Tibial nerve (tissue), 4 donors: ENCODE measurements at places on chromosomes 4 and X.

DNA sequence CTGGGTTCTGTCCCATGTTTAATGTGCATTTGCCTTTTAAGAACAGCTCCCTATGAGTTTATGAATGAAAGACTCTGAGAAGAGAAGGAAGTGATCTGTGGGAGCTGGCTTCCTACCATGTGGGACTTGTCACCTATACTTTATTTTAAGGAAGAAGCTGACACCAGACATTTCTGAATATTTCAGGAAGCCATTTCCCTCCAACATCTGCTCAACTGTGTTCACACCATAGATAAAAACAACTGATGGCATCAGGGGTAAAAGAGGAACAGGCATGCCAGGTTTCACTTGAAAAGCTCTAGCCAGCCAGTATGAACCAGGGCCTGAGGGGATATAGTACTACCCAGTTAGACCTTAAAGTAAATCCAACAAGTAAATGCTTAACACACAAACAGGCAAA is 116.0 kb downstream of the COL4A6 start:
- no peak for DNase-seq

DNA sequence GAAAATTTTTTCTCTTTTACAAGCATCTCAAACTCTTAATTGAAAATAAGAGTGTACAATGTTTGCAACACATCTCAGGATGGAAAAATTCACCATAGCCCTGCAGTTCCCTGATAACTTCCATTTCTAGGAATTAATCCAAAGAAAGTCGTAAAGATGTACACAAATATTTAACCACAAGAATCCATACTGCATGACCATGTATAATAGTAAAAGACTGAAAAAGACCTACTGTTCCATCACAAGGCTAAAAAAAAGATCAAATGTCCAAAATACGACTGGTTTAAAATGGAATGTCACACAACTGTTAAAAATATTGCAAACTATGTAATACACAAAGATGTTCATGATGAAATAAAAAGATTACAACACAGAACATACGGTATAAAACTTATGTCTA is 32.1 kb downstream of the HUWE1 start:
- no peak for DNase-seq

GRCh38 chr4:5824635-5825034 is 68.3 kb downstream of the CRMP1 start:
- DNase-seq = no peak

DNA sequence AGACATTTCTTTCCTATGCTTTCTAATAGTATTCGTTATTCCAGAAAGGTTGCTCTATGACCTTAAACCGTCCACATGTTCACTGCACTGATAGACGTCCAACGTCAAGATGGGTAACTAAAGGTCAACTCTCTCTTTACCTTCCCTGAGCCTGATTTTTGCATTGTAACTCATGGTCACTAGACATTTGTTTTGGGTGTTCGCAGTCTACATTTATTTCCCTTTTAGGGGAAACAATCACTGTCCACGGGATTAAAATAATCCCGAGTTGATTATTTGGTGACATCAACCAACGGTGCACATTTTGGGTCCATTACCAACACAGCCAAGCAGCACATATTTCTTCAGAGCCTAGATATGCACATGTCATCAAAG is 540 bp upstream of the HADH start:
- DNase-seq = no peak

DNA sequence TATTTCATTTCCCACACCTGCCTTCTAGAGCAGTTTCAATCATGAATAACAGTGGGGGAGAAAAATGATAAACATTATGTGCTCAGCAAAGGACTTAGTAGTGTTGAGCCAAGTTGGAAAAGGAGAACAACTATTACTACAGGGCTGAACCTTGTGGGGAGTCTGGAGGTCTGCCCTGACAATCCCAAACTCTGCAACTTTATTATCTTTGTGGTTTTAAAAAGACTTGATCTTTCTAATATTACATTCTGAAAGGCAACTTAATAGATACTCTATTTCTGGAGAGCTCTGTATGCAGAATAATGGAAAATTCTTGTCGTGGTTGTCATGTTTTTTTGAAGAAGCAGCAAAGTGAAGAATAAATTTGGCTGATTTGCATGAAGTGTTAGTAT is 116.1 kb downstream of the SPCS3 start:
- DNase-seq = no peak

DNA sequence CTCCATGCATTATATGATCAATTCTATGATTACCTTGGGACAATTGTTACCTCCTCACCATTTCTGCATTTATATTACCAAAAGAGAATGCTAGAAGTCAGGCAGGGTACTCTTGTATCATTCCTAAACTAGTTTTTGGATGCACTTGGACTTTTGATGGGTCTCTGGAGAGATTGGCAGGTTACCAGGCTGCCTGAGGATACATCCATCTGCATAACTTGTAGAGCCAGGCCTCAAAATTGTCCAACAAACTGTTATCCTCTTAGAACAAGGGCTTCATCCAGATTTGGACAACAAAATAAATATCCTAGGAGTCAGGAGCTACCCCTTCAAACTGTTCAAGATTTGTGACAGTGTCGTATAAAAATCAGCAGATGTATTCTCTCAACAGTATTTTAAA is 326.1 kb downstream of the IL15 start:
- no peak for DNase-seq

DNA sequence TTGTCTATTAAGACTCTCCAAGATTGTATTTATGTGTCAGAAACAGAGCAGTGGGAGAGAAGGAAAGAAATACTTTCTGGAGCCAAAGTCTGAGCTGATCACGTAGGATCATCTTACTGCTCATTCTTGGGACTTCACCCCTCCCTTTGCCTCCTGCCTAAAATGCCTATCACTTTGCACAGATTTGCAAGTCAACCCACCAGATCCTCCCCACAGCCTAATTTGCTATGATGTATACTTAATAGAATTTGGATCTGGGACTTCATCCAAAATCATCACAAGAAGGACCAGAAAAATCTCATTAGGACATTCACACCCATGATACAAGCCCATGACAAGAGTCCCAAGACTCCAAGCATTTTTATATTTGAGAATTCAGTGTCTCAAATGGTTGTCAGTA is 290.2 kb downstream of the FBXW7 start:
- DNase-seq = no peak

DNA sequence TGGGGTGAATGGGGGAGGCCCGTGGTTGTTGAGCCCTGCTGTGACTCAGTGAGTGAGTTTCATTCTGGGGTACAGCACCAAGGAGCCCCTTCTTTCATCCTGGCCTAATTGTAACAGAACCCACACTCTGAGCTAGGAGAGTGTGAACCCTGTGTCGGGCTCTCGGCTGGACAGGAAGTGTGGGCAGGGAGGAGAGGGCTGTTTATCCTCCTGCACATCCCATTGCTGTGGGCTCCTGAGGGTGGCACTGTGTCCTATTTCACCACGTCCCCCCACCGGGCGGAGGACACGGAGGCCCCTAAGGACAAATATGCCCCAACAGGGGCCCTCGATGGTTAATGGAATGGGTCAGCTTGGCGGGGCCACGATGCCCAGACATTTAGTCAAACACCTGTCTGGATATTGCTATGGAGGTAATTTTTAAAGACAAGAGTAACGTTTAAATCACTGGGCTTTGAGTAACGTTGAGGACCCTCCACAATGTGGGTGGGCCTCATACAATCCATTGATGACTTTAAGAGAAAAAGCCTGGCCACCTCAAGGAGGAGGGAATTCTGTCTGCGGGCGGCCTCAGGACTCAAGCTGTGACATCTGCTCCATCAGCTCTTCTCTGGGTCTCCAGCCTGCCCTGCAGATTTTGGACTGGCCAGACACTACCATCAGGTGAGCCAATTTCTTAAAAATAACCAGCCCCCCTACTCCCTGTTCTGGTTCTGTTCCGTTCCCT is 46.1 kb upstream of the SORCS2 start:
- no peak for DNase-seq

DNA sequence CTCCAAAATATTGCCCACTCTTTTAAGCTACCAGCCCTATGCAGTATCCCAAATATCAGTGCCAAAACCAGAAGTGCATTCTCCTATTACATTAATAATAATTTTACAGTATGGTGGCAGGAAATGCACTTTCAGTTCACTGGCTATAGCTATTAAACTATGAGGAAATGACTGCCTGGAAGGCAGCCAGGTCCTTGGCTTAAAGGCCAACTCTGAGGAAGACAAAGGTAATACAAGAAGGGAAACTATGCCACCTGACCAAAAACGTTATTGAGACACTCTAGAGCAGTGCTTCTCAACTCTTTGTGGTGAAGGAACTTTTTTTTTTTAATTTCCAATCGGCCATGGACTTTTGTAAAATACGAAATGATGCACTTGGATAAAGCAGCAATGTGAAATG is 133.6 kb upstream of the VAMP7 start:
- peak; percentile 10 for DNase-seq

DNA sequence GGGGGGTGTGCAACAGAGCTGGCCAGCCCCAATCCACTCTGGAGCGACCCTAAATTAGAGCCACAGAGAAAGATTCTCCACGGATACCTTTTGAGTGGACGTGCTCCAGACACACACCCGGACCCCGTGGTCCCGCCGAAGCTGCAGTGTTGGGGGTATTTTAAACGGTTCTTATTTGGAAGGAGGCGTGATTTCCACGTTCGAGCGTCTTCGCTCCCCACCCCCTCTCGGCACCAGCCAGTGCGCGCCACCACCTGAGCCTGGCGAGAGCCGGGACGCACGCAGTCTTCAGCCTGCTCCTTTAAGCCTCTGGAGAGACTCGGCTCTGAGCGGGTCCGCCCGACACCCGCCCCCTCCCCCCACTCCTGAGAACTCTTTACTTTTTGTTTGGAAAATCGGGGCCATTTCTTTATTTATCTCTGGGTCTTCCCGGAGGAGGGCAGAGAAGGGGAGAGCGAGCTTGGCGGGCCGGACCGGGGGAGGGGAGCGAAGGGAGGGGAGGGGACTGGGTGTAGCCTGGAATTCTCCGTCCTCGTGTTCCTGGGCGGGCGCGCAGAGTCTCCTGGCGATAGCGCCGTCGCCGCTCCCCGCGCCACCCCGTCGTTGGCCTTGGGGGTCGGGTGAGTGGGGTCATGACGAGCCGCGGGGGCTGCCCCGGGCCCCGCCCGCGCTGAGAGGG is 668 bp upstream of the PTCHD1 start:
- no peak for DNase-seq

DNA sequence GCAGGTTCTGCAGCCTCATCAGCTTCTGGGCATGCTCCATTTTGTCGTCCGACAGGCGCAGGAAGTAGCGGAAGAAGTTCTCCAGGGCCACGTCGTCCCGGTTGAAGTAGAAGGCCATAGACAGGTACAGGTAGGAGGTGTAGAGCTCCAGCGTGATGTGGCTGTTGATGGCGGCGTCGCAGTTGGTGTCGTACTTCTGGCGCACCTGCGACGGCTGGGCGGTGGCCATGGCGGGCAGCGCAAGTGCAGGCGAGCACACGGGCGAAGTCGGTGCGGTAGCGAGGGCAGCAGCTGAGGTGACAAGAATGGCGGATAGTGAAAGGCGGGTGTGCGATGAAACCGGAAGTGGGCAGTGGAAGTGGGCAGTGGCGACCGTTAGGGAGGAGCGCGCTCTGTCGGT is at the start of gene FTHL17:
Gene FTHL17 (minus strand): TSS at position 317 of the 400 bp plus-strand sequence. CDS start 88 bp downstream, at position 229.
- no peak for DNase-seq

DNA sequence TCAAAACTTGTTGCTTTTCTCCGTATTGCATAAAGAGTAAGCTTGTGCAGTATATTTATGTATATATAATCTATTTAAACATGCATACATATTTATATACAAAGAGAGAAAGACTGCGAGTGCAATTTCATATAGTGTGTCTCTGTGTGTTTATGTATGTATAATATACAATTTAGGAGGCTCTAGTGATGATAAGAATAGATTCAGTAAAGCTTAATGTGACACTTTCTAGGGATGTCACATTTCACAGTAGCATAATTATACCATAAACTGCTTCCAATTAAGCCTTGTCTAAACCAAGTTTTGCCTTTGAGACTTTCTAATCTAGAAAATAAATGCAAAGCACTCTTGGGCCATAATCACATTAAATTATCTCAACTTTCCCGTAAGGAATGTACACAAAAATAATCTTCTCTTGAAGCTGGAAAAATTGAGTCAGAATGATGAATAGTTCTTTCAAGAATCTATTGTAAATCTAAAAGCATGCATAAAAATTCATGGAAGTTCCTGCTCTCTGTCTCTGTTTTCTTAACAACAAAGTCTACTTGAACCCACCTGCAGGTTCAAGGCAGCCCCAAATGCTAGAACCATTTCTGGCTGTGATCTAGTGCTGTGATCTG is 114.1 kb upstream of the NPY2R start:
- no peak for DNase-seq

DNA sequence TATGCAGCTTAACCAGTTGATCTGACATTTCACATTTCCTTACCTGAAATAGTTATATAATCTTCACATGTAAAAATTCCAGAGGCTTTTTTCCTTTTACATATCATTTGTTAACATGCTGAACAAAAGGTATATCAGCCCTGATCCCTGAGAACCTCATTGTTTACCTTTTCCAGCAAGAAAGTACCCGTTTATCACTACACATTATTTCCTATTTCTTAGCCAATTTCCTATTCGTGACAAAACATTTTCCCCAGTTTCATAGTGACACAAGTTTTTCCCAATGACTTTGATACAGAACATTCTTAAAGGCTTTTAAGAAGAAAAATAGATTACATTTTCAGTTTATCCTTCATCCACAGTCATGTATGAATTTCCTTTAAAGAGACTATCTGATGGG is 86.6 kb upstream of the DKK2 start:
- DNase-seq = no peak

- no peak for DNase-seq
These were observed 96.5 kb downstream of the PALLD start for GRCh38 chr4:168593399-168593798.

GRCh38 chrX:107659768-107660167 is 31.5 kb downstream of the PRPS1 start:
- peak; percentile 43 for DNase-seq

DNA sequence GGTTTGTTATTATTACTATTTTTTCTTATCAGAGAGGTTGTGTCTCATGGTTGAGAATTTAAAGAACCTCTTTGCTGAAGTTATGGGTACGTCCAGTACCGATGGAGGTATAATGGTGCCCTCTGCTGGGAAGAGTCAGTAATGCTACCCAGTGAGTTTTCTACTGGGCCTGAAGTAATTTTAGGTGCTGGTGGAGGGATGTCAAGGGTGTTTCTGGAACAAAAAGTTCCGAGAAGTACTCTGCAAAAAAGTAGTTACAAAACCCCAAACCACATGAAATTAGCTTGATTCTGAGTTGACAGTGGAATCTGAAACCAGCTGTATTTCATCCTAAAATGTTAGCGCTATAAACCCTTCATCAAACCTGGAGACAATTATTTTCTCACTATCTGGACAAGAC is 102.5 kb upstream of the MID1 start:
- peak; percentile 36 for DNase-seq

DNA sequence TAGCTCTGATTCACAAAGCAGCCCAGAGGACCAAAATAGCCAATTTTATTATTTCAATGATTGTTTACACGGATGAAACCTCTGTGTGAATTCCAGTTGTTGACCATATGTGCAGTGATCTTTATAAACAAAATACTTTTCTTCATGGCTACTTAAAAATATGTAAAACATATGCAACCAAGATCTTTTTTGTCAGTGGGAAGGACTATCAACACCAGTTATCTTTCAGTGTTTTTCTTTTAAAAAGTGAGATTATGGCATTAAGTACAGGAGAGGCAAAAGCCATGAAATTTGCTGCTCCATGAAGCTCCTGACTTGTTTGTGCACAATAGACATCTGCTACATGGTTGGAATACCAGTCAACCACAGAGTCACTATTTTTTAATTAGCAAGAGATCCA is 184.4 kb downstream of the DKK2 start:
- DNase-seq = no peak
